SJSA1 (cell line): ENCODE measurements at places on chromosomes 1 and 21. TPM values are rescaled to one million over a fixed set of nuclear protein-coding genes. Genes with fewer than 3 reads are reported as not detected.

DNA sequence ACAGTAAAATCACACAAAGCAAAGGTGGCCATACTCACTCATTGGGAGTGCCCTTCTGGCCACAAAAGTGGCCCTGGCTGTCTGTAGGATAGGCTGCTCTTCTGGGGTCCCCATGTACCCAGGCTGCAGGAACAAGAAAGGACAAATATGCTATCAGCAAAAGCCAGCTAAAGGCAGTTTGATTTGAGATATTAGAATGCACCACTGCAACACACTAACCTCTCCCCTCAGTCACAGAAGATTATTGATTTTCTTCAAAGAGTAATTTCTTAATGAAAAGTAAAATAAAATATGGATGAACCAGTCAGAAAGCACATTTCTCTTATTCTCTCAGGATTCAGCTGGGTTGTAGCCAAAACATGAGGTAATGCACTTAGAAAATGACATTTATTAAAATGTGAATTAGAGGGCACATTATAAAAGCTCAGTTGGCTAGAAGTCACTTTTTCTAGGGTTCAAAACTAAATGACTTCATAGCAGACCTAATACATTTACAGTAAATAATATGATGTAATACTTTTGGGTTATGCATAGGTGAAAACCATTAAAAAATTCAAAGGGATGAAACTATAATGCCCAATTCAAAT lies 140.8 kb downstream of the LHX8 start:
- no peak for DNase-seq
- H3K4me1 ChIP-seq = no peaks in the 10 kb centered on the region
- H3K36me3 ChIP-seq = no peaks in the 10 kb centered on the region
- no peaks in the 10 kb centered on the region for H3K27me3 ChIP-seq
- H3K27ac ChIP-seq = no peak overlapping the region

Gene MAP7D1
- 191 and 218 TPM in 2 replicates for total RNA-seq

DNA sequence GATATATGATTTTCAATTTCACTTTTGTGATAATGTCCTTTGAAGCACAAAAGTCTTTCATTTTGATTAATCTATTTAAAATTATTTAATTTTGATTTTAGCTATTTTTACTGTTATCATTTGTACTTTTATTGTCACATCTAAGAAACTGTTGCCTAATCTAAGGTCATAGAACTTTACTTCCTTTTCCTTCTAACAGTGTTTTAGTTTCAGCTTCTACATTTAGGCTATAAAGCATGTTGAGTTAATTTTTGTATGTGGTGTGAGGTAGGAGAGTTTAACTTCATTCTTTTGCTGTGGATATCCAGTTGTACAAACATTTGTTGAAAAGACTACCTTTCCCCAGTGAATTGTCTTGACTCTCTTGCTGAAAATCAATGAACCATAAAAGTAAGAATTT lies 204.5 kb downstream of the TM2D1 start:
- H3K27ac ChIP-seq = no peak overlapping the region
- H3K36me3 ChIP-seq = no peaks in the 10 kb centered on the region
- DNase-seq = no peak
- no peak overlapping the region for H3K4me3 ChIP-seq
- no peaks in the 10 kb centered on the region for H3K27me3 ChIP-seq

Gene IL6R
- 22.4 and 32.6 TPM in 2 replicates for total RNA-seq

- no peaks in the 10 kb centered on the region for H3K4me1 ChIP-seq
- no peaks in the 10 kb centered on the region for H3K36me3 ChIP-seq
- no peaks in the 10 kb centered on the region for H3K27me3 ChIP-seq
- no peak overlapping the region for H3K27ac ChIP-seq
- no peak overlapping the region for H3K4me3 ChIP-seq
- no peak for DNase-seq
These were observed 15.8 kb upstream of the RNF223 start for GRCh38 chr1:1089731-1090423.

Gene BRDT
- total RNA-seq = not detected in 2 replicates

DNA sequence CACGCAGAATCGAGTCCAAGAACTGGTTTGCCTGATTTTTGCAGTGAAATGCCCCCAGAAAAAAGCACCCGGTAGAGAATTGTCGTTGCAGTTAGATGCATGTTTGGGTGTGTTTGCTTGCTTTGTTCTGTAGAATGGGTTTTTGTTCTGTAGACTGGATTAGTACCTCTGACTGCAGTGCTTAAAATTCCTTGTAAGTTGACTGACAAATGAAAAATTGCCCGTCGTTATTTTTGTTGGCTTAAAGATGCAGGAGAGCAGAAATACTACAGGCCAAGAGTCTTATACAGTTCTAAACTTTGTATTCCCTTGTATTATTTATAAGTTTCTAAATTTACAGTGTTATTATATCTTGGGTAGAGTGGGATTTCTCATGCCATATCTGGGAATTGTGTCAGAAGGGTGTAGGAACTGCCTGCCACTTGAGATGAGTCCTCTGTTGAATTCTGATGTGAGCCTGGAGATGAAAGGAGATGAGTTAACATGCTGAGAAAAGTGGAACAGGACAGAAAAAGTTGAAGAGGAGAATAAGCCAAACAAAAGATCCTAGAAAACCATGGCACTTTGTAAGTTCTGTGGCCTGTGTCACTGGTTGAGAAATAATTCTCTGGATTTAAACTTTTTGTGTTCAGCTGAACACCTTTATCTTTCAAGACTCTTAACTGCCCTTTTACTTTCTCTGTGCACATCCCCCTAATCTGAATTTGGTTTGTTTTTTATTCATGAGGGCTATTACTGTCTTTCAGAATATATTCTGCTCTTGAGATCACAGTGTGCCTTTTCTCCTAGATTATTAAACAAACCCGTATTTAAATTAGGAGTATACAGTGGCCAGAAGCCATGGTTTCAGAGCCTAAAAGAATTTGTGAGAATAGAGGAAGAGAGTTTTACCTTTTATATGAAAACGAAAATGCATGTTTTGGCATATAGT lies 1.4 kb downstream of the DESI2 start:
- H3K4me3 ChIP-seq = peak overlapping the region; percentile 81
- peak; percentile 13 for DNase-seq
- no peak overlapping the region for H3K27ac ChIP-seq
- no peaks in the 10 kb centered on the region for H3K27me3 ChIP-seq
- peaks cover 26% of the 10 kb centered on the region for H3K36me3 ChIP-seq
- peaks cover 17% of the 10 kb centered on the region for H3K4me1 ChIP-seq

Gene OR2T35
- total RNA-seq = not detected in 2 replicates

Gene EXTL1
- 0.08 TPM in 1 of 2 replicates, not detected in the other for total RNA-seq

GRCh38 chr1:3068564-3069431 lies at the start of gene PRDM16:
TSS of gene PRDM16 (plus strand) at chr1:3069203. CDS start at chr1:3069260, 57 bp downstream.
- H3K27ac ChIP-seq = no peak within 1 kb of the TSS
- H3K27me3 ChIP-seq = peaks cover 28% of the 10 kb centered on the region
- no peaks in the 10 kb centered on the region for H3K36me3 ChIP-seq
- peaks cover 11% of the 10 kb centered on the region for H3K4me1 ChIP-seq
- no peak for DNase-seq

DNA sequence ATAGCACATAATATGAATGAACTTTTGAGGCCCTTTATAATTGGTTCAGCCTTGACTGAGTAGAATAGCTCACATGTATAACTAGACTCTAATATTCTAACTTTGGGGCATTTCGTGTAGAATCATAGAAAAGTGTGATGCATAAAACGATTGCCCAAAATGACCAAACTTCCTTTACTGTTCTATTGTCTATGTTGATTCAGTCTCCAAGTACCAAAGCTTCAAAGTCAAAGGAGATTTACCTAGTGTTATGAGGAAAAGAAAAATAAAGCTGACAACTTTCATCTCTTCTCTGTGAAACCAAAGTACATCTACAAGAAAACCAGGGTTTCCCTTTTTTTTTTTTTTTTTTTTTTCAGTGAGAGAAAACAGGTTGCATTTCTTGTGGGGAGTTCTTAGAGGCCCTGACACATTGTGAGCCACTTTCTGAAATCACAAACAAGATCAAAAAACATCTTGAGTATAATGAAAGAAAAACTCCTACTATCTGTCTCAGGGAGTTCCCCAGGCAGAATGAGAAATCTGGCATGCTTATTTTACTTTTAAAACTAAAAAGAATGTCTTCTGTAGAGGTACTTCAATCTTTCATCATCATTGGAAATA lies 183.4 kb downstream of the TNFSF18 start:
- H3K4me1 ChIP-seq = no peaks in the 10 kb centered on the region
- no peak overlapping the region for H3K27ac ChIP-seq
- DNase-seq = no peak
- no peak overlapping the region for H3K4me3 ChIP-seq

DNA sequence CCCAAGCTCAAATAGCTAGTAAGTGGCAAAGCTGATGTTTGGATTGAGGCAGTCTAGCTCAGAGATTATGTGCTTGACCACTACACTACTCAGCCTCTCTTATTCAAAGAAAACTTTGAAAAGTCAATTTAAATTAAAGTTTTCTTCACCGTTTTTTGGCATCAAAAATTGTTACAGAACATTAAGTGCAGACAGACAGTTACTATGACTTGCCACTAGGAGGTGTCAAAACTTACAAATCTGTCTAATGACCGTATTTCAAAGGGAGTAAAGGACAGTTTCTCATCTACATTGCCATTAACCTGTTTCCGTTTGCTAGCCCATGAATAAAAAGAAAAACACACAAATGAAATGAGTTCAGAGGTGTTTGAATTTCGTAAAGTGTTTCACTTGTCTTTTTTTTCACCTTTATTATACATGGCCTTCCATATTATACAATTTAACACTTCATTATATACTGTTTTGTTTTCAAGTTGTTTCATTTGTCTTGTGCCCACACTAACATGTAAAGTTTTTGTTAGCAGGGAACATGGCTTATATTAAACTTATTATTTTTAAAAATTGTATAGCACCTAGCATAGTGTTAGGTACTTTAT lies 57.4 kb upstream of the MTF2 start:
- H3K36me3 ChIP-seq = no peaks in the 10 kb centered on the region
- peaks cover 40% of the 10 kb centered on the region for H3K27me3 ChIP-seq
- DNase-seq = no peak

DNA sequence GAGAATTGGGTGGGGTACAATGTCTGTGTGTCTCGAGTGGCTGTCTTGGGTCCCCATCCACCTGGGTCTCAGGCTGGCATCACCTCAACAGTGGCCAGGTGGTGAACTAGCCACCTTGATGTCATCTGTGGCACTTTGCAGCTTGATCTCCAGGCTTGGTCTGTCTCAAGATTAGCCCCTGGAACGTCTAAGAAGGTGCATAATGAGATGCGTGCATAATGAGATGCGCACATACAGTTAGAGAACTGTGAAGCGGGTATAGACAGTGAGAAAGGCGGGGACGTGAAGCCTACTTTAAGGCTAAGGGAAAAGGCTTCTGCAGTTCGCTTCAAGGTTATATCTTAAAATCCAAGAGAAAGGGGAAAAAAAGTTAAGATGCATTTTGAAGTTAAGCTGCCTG lies 98.7 kb downstream of the WDR4 start:
- DNase-seq = no peak
- H3K4me3 ChIP-seq = no peak overlapping the region

Gene AMY1B
- not detected in 2 replicates for total RNA-seq

Gene MAEL
- 0.05 TPM in 1 of 2 replicates, not detected in the other for total RNA-seq

DNA sequence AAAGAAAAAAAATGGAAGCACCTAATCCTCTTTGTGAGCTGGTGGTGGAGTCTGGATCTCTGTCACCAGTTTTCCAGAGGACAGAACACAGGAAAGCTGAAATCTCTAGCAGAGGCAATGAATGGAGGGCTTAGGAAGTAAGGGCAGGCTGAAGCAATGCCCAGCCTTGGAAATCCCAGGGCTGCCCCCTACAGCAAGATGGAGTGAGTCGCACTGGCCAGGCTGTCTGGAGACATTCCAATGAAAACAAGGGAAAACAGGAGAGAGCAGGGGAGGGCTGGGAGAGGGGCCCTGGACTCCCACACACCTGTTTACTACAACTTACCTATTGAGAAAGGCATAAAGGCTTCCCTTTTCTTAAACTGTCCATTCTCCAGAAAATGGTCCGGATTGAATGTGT lies 25.9 kb downstream of the CYP2J2 start:
- H3K4me1 ChIP-seq = no peaks in the 10 kb centered on the region
- no peaks in the 10 kb centered on the region; the same call in 1 of the 2 replicates for H3K27me3 ChIP-seq
- no peak overlapping the region for H3K4me3 ChIP-seq
- no peak overlapping the region for H3K27ac ChIP-seq
- H3K36me3 ChIP-seq = no peaks in the 10 kb centered on the region
- no peak for DNase-seq

- H3K36me3 ChIP-seq = no peaks in the 10 kb centered on the region
- H3K27me3 ChIP-seq = no peaks in the 10 kb centered on the region; the same call in 1 of the 2 replicates
- peaks cover 19% of the 10 kb centered on the region for H3K4me1 ChIP-seq
- H3K27ac ChIP-seq = no peak overlapping the region
- no peak for DNase-seq
- H3K4me3 ChIP-seq = no peak overlapping the region
These were observed 2.4 kb upstream of the C1orf116 start for GRCh38 chr1:207034998-207035397.

Gene GPR52
- total RNA-seq = 0.24 and 1.3 TPM in 2 replicates

- DNase-seq = no peak
- H3K27me3 ChIP-seq = no peaks in the 10 kb centered on the region
- no peaks in the 10 kb centered on the region for H3K4me1 ChIP-seq
- no peaks in the 10 kb centered on the region for H3K36me3 ChIP-seq
- H3K27ac ChIP-seq = no peak overlapping the region
These were observed 18.5 kb downstream of the CD84 start for GRCh38 chr1:160560806-160561205.

- H3K4me1 ChIP-seq = no peaks in the 10 kb centered on the region
- H3K4me3 ChIP-seq = no peak overlapping the region
- H3K36me3 ChIP-seq = no peaks in the 10 kb centered on the region
- DNase-seq = peak; percentile 50
- H3K27me3 ChIP-seq = peaks cover 4% of the 10 kb centered on the region; the same call in 1 of the 2 replicates
These were observed 66.5 kb downstream of the SH3BGR start for GRCh38 chr21:39518055-39518846.

Gene BLACAT1
- total RNA-seq = not detected in 2 replicates

DNA sequence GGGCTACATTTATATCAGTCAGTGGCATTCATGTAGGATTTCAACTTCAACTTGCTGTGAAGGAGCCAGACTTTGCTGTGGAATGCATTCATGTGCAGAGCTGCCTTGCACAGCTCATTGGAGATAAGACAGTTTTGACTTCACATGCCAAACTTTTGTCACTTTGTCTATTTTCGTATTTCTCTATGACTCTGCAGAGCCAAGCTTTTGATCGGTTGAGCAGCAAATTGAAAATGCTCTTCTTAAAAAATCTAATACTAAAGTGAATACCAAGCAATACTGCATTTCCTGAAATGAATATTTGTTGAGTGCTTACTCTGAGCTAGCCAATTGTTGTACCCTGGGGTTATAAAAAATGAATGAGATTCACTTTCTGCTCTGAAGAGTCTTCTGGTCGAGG lies 388.7 kb downstream of the ST6GALNAC3 start:
- H3K4me1 ChIP-seq = no peaks in the 10 kb centered on the region
- no peaks in the 10 kb centered on the region for H3K36me3 ChIP-seq
- no peak overlapping the region for H3K4me3 ChIP-seq
- no peak for DNase-seq

DNA sequence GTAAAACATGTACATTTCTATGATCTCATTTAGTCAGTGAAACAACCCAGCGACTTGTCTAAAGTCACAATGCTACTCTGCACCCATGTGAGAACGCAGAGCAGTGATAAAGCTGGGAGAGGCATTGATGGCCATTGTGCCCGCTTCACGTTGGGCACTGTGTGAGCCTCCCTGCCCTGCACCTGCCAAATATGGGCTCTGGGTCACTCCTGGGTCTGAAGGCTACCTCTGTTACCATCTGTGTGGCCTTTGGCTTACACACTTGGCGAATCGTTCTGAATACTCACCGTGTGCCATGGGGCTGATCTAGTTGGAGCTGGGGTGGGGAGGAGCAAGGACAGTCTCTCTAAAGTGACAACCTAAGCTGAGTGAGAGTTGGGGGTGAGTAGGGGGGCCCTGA lies 29.9 kb downstream of the PCSK9 start:
- H3K36me3 ChIP-seq = peaks cover 68% of the 10 kb centered on the region
- H3K4me3 ChIP-seq = no peak overlapping the region
- peaks cover 12% of the 10 kb centered on the region; the same call in 1 of the 2 replicates for H3K4me1 ChIP-seq
- H3K27ac ChIP-seq = no peak overlapping the region
- H3K27me3 ChIP-seq = no peaks in the 10 kb centered on the region
- no peak for DNase-seq

Gene TSTD1
- 3.1 TPM in 1 of 2 replicates, not detected in the other for total RNA-seq

Gene IFFO2
- total RNA-seq = 11.4 and 15.3 TPM in 2 replicates

Gene CITED4
- total RNA-seq = 1.2 and 4.8 TPM in 2 replicates

Gene LCE2A
- not detected in 2 replicates for total RNA-seq
